ENCODE measurements at places on chromosomes 4 and X.

- no peak for DNase-seq
Observed at GRCh38 chrX:47500554-47500953, 17.5 kb upstream of the ZNF41 start.

DNA sequence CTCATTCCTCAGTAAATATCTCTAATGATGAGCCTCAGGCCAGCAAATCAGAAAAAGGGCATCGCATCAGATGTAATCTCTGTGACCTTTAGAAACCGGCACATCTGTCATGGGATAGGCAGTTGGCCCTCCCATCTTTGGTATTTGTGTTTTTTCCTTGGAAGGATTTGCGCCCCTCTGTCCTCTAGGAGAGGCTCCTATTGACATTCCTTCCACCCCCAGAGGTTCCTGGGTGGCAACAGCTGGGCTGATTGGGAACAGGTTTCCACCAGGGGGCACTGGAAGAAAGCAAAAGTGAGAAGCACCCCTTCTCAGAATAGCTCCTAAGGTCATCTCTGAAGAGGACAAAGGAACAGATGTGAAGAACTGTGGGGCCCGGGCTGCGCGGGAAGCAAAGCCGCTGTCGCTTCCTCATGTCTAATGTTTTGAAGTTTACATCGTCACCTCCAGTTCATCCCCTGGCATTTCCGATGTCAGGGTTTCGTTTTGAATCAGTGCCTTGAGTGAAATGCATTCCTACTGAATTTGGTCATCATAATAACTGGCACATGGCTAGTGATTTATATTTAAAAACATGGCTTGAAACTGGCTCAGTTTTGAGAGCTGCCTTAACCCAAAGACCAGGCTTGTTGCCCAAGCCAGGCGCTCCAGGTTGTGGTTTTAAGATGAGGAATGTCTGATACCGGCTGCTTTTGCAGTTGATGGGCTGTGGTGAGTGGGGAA lies 6.2 kb downstream of the TXK start:
- DNase-seq, result peak; percentile 50

GRCh38 chrX:84737471-84737871 lies 235.2 kb upstream of the HDX start:
- DNase-seq, result peak; percentile 34

DNA sequence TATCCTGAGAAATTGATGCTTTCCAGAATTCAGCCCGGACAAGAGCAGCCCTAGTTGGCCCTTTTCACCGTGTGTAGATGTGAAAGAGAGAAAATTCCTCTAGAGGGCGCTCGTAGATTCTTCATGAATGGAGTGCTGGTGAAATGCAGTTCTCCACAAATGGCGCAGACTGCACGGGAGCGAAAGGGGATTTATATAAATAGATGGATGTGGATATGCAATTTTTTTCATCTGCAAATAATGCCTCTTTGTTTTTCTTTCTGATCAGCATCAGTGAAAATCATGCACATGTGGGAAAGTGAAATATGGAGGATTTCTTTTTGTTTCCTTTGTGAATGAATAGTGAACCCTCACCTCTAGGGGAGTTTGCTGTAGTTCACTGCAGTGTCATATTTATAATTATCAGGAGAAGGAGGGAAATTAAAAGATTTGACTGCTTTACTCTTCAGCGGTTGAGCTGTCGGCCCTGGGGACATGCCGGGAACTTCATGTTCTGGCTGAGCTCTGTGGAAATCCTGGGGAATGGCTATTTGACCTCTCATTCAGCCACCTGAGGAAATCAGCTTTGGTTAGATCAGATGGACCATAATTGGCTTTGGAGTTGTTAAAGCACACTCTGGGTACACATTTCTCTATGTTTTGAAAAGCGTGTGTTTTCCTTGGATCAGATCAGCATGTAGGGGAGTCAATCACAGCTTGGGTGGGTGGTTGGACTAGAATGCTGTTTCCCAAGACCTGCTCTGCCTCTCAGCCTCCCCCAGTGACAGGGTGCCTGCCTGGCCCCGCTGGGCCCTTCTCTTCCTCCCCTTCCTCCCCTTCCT lies 115.0 kb upstream of the SHISA3 start:
- DNase-seq, result no peak

DNA sequence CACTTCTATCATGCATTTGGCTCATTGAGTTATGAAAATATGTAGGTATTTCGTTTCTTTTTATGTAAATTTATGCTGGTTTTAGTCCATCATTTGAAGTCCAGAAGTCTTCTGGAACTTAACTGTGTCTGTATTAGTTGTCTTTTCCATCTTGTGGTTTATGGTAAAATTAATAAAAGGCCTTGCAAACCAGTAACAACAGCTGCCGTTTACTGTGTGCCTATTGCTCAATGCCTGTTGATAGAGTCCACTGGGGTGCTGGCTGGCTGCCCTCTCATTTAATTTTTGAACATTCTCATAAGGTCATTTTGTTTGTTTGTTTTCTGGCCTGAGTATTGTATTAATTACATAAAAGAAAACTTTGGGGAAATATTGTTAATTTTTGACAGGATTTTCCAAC lies 98.0 kb downstream of the NAA11 start:
- DNase-seq, result peak; percentile 69

- no peak for DNase-seq
Observed at GRCh38 chr4:56703378-56703777, 22.3 kb upstream of the HOPX start.

DNA sequence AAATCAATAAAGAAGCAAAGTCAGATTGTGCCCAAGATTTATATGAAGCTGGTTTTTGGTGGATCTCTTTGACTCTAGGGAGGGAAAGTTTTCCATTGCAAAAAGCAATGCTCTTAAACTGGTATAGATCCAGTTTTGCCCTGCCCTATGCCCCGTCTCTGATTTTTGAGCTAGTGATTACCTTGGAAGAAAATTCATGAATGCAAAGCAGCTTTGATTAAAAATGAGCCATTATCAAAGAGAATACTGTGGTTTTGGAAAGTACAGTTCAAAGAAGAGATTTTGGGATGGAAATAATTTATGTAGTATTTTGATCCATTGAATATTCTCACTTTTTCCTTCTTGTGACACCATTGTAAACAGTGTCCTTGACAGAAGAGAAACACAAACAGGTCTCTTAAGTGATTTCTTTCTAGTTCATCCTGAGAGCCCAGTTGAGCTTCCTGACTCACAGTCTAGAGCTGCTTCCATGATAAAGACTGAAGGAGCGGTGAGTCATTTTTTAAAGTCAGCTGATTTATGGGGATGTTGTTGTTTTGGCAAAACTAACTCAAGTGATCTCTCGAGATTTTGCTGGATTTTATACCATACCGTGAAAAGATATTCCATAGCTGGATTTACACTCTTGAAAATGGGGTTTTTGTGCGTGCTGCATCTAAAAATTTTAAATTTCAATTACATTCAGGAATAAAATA lies 76.7 kb downstream of the AFF1 start:
- no peak for DNase-seq

GRCh38 chrX:141278306-141278705 lies 36.0 kb upstream of the SPANXC start:
- no peak for DNase-seq

DNA sequence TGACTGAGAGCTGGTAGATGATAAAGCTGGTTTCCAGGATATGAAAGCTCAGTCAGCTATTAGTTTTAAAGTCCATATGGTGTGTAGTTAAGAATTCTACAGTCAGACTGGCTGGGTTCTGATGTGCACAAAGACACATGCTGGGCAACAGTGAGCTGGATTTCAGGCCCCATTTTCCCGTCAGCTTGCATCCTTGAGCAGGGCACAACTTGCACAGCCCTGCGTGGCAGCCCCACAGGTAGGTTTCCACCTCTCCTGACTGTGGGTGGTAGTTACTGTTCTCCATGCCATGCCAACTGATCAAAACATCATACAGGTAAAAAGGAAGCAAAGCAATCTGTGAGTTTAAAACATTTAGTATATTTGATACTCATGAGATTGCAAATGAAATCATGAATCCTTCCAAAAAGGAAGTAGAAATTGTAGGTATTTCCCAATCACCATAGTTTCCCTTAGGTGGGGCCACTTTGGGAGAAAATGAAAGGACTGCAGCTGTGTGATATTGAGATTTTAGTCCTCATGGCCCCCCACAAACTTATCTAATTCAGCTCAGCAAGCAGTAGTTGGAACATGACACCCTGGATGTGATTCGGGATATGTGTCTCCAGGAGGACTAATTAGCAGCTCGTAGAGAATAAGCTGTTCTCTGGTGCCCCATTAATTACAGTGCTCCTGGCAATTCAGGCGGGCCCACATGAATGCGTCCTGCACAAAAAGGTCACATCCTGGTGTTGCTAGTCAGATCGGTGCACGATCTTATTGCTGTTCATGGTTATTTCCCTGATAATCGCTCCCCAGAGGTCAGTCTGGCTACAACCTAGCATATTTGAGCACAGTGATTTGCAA lies 42.4 kb upstream of the NOCT start:
- no peak for DNase-seq

DNA sequence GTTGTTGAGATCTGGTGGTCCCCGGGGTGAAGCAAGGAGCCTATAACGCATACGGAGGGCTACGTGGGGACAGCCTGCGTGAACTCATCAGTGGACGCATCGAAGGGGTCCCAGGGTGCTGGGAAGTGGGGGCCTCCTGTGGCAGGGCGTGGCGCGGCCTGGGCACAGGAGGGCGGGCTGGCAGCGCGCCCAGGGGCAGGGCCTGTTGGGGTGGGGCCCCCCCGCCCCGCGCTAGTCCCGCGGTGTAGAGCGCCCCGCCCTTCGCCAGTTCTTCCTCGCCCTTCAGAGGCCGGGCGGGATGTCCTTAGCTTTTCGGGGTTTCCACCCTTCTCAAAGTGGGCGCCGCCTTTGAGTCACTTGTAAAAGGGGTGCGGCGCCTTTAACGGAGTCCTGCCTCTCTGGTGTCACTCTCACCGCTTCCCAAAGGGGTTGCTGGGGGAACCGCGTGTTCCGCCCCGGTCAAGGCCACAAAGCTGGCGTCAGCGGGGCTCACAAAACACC lies 632 bp downstream of the PLP2 start:
- peak; percentile 85 for DNase-seq

DNA sequence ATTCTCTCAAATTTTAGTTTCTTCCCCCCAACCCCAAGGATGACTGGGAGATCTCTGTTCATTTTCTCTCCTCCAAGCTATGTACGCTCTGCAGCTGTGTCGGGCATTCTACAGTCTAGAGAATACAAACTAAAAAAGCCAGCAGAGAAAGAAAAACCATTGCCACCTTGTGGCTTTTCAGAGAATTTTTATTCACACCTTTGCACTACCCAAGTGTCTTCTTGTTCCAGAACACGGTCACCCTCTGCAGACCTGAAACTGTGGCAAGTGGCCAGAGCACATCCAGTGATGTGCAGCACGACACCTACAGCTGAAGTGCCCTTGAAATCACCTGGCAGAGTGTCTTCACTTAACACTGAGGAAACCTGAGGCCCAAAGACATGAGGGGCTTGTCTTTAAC lies 68.6 kb downstream of the CHST7 start:
- no peak for DNase-seq

- no peak for DNase-seq
Observed at GRCh38 chr4:98564852-98565251, 93.6 kb downstream of the TSPAN5 start.

DNA sequence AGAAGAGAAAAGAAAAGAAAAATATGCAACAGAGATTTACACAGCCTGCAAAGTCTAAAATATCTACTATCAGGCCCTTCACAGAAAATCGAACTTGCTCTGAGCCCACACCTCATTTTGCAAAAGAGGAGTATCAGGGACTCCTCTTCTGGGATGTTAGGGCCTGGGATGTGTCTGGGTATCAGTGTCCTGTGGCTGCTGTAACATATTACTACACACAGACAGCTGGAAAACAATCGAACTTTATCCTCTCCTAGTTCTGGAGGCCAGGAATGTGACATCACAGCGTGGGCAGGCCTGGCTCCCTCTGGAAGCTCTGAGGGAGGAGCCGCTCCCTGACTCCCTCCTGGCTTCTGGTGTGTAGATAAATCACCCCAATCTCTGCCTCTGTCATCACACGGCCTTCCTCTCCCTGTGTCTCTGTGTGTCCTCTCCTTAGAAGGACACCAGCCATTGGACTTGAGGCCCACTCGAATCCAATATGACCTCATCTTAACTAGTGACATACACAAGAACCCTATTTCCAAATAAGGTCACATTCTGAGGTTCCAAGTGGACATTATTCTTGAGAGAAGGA lies 52.9 kb downstream of the PPP2R2C start:
- no peak for DNase-seq

DNA sequence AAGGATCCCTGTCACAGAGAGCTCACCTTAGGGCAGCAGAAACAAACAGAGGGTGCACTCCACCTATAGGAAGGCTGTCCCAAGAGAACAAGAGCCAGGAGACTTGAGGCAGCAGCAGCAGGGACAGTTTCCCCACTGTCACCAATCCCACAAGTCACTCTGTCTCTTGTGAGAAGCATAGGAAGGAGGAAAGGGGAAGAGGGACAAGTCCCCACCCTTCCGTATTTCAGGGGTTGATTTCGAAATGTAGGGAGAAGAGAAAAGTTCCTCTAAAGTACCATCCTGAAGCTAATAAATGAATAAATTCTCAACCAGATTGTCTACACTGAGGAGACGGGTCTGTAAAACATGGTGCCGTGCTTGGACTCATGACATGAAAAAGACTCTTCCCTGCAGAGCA lies 9.5 kb upstream of the TLR8 start:
- DNase-seq, result no peak

GRCh38 chr4:163649557-163650091 lies 155.1 kb downstream of the TMA16 start:
- no peak for DNase-seq

GRCh38 chr4:170234800-170235199 lies 145.0 kb upstream of the AADAT start:
- DNase-seq, result no peak

GRCh38 chrX:151621422-151621821 lies 57.9 kb downstream of the PASD1 start:
- no peak for DNase-seq

- no peak for DNase-seq
Observed at GRCh38 chrX:31258166-31258565, 186.3 kb upstream of the FTHL17 start.

- DNase-seq, result no peak
Observed at GRCh38 chrX:15203694-15204093, 66.2 kb downstream of the ASB9 start.

DNA sequence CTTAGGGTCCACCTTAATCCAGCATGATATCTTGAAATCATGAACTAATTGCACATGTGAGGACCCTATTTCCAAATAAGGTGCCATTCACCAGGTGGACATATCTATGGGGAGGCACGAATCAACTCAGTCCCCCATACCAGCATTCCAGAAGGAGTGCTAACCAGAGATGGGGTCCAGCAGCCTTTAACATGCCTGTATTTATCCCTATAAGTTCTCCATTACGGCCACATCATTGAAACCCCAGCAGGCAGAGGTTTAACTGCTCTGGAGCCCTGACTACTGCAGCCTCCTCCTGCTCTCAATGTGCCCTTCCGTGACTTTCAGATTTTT lies 3.2 kb upstream of the ASMTL start:
- no peak for DNase-seq

- DNase-seq, result no peak
Observed at GRCh38 chr4:75229806-75230570, 284.2 kb downstream of the RCHY1 start.

GRCh38 chr4:55396308-55397125 lies 760 bp downstream of the TMEM165 start:
- DNase-seq, result peak; percentile 65
